T-helper 17 cell (primary cell): ENCODE measurements at places on chromosomes 2 and 18.
A peak's percentile ranks its signal among the peaks of the same experiment; 100 is the strongest.

DNA sequence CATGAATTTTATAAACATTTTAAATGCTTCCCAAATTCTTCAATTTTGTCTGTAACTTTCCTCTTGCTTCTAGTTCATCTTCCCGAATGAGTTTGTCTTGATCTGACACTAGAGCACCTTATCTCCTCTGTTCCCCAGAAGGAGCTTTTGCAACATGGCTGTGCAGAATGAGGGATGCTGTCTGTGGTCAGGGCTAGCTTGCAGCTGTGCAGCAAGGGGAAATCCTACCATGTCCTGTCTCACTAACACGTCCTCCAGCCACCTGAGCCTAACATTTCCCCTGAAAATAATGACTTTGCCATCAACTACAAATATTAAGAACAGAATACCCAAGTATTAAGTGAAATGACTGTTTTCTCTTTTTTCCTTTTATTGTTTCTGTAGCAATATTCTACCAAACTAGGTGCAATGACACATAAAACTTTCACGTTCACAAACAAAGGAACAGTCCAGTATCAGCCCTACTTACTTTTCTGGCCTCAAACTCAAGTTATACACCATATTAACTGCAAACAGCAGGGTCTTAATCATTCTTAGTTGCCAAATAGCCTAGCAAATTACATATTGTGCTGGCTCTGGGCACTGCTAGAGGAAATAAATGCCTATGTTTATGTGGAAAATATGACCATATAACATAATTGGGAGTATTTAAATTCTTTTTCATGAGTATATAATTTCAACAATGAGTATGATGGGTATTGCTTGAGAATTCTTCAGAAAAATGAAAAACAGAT is 423.3 kb downstream of the CMPK2 start:
- no peak for DNase-seq

GRCh38 chr2:1625281-1626001 is 118.9 kb downstream of the PXDN start:
- DNase-seq: no peak

DNA sequence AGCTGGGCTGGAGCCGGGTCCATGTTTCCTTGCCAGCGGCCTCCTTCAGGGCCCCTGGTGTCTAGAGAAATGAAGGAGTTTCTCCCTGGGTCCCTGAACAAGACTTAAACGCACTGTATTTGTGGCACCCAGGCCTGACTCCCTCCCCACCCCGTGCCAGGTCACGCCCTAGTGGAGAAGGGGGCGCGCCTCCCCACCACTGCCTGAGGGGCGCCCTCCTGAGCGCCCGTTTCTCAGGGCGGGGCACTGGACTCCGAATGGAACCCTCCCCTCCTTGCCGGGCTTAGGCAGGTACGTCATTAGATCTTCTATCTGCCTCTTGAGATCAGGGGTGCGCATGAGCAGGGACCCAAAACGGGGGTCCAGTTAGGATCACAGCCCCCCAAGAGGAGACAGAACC is 16.3 kb downstream of the ODC1 start:
- DNase-seq: peak; percentile 32

GRCh38 chr2:166068981-166069380 is 58.8 kb downstream of the SCN1A start:
- no peak for DNase-seq

DNA sequence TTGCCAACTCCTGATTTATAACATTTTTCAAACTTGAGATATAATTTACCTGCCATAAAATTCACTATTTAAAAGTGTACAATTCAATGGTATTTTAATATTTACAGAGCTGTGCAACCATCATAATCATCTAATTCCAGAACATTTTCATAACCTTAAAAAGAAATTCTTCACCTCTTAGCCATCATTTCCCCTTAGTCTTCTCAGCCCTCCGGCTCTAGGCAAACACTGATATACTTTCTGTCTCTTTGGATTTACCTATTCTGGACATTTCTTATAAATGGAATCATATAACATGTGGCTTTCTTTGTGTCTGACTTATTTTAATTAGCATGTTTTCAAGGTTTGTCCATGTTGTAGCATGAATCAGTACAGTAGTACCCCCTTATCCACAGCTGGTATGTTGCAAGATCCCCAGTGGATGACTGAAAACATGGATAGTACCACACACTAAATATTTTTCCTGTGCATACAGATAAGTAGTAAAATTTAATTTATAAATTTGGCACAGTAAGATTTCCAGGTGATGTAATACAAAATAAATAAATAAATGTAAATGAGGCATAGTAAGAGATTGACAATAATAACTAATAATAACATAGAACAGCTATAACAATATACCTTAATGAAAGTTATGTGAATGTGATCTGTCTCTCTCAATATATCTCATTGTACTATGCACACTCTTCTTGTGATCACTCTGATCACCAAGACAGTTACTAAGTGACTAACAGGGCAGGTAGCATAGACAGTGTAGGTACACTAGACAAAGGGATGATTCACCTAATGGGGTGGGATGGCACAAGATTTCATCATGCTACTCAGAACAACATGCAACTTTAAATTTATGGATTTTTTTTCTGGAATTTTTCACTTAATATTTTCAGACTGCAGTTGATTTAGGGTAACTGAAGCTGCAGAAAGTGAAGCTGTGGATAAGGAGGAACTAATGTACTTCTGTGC is 73.1 kb downstream of the RAB3GAP1 start:
- DNase-seq: no peak

GRCh38 chr2:160515120-160515519 is 21.5 kb upstream of the RBMS1 start:
- no peak for DNase-seq

- no peak for DNase-seq
Measured at GRCh38 chr2:221514305-221515040, 57.6 kb downstream of the EPHA4 start.
